Tibial artery (tissue), 4 donors: ENCODE measurements at places on chromosomes 13 and 19.

- no peak for DNase-seq
Measured at GRCh38 chr13:102897371-102898138, 51.7 kb downstream of the ERCC5 start.

- DNase-seq, result no peak
Measured at GRCh38 chr13:58598241-58598640, 966.7 kb downstream of the PCDH17 start.

- no peak for DNase-seq
Measured at GRCh38 chr13:109072505-109072904, 443.1 kb downstream of the MYO16 start.

GRCh38 chr19:29040951-29041350, 172.0 kb downstream of the UQCRFS1 start:
- DNase-seq, result no peak

DNA sequence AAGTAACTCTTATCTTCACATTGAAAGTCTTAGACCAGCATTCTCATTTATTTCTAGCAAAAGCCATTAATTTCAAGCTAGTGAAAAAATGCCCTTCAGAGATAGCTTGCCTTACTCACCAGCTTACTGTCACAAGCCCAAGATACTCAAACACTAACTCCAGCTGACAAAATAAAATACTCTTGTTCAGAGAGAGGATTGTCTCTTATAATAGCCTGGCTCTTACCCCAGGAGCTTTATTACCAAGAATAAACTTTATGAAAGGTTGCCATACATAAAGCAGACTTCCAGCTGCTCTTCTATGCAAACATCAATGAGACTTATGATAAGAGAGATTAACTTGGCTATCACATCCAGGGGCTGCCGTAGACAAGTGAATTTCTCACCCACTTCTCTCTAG, 53.6 kb downstream of the XPO4 start:
- no peak for DNase-seq

DNA sequence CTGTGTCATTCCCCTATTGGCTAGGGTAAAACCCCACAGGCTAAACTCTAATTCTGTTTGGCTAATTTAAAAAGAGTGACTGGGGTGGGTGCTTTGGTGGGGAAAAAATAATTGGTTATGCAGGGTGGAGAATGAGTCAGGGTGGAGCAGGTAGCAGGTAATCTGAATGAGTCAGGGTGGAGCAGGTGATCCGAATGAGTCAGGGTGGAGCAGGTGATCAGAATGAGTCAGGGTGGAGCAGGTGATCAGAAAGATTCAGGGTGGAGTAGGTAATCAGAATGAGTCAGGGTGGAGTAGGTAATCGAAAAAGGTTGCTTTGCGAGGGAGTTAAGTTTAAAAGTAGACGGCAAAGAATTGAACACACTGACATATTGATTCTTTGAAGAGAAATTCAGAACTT, 1218.8 kb upstream of the ATXN8OS start:
- no peak for DNase-seq

DNA sequence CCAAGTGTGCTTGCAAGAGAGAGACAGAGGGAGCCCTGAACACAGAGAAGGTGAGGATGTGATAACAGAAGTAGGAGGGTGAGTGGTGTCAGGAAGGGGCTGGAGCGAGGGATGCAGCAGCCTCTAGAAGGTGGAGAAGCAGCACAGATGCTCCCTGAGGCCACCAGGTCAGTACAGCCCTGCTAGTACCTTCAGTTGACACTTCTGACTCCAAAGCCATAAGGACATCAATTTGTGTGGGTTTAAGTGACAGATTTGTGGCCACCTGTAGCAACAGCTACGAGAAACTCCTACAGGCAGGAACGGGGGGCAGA, 6.9 kb downstream of the ERICH4 start:
- no peak for DNase-seq
